CD4-positive, alpha-beta memory T cell (primary cell): ENCODE measurements at places on chromosomes 1 and 21. TPM values are rescaled to one million over a fixed set of nuclear protein-coding genes. Genes with fewer than 3 reads are reported as not detected.

DNA sequence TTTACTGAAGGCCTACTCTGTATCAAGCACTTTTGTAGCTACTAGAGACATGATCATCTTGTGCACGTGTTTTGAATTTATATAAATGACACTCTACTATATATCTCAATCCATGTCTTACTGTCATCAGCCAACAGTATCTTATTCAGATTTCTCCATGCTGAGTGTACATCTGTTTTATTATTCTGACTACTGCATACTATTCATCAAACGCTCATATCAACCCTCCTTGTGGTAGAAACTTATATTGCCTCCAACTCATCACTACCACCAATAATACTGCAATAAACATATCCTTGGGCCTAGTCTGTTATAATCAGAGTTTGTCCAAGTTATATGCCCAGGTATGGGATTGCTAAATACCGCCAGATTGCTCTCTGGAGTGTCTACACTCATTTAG is 81.6 kb upstream of the IRF2BP2 start:
- no peaks in the 10 kb centered on the region for H3K27me3 ChIP-seq
- peak; percentile 14 for DNase-seq
- H3K36me3 ChIP-seq = no peaks in the 10 kb centered on the region

- no peak overlapping the region for H3K4me3 ChIP-seq
- no peak overlapping the region for H3K27ac ChIP-seq
- no peaks in the 10 kb centered on the region for H3K27me3 ChIP-seq
- H3K4me1 ChIP-seq = peaks cover 28% of the 10 kb centered on the region
- H3K36me3 ChIP-seq = no peaks in the 10 kb centered on the region
Observed at GRCh38 chr1:205270764-205271163, 43.0 kb downstream of the TMCC2 start.

DNA sequence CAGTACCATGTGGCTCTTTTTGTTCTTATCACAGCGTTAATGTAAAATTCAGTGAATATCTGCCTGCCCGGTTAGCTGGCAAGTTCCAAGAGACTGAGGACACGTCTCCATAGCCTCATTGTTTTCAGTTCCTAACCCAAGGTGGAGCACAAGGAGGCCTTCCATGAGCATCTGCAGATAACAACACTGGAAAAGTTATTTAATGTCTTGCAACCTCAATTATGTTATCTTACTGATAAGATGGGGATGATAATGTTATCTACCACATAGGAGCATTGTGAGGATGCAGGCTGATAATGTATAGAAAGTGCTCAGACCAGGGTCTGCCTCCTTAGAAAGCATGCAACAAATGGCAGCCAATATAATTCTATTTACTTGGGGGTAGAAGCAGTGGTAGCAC is 109.6 kb upstream of the DNAH14 start:
- DNase-seq = no peak
- no peak overlapping the region for H3K27ac ChIP-seq
- no peaks in the 10 kb centered on the region for H3K36me3 ChIP-seq
- no peaks in the 10 kb centered on the region for H3K27me3 ChIP-seq

- H3K27ac ChIP-seq = no peak overlapping the region
- no peaks in the 10 kb centered on the region for H3K4me1 ChIP-seq
- H3K4me3 ChIP-seq = no peak overlapping the region
- no peaks in the 10 kb centered on the region for H3K36me3 ChIP-seq
Observed at GRCh38 chr1:213507472-213508223, 456.6 kb downstream of the RPS6KC1 start.

- no peaks in the 10 kb centered on the region for H3K36me3 ChIP-seq
- no peak for DNase-seq
- H3K4me3 ChIP-seq = no peak overlapping the region
- H3K27me3 ChIP-seq = no peaks in the 10 kb centered on the region
Observed at GRCh38 chr1:40305451-40305850, 11.6 kb downstream of the COL9A2 start.

The UBL4B gene
- not detected for total RNA-seq
